ENCODE measurements at places on chromosomes 3 and 15.

DNA sequence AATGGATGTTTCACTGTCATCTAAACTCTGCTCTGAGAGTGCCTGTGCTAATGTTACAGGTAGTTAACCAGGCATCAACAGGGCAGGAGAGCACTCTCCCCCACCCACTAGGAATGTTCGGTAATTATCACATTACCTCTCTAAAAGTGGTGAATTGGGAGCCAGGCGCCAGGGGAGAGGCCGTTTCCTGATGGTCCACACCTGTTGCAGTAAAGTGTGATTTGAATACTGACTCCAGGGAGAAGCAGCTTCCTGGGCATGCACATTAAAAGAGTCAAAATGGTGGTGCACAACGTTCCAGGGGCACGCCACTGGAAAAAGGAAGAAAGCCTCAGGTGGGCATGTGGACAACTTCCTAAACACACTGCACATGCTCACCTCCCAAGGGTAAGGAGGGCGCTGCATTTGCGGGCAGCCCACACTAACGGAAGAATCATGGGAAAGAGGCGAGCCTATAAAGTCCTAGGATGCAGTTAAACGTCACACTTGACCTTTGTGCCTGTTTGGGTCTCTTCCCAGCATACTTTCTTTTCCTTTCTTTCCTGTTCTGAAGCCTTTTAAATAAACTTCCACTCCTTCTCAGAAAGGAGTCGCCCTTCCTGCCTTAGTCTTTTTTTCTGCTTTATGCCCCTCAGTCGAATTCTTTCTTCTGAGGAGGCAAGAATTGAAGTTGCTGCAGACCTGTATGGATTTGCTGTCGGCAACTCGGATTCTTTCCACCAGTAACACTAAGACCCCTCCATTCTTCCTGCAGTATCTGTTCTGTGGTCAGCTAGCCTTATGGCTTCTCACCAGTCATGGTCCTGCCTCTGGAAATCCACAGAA lies 28.9 kb upstream of the GPD1L start:
- DNase-seq: no peak

DNA sequence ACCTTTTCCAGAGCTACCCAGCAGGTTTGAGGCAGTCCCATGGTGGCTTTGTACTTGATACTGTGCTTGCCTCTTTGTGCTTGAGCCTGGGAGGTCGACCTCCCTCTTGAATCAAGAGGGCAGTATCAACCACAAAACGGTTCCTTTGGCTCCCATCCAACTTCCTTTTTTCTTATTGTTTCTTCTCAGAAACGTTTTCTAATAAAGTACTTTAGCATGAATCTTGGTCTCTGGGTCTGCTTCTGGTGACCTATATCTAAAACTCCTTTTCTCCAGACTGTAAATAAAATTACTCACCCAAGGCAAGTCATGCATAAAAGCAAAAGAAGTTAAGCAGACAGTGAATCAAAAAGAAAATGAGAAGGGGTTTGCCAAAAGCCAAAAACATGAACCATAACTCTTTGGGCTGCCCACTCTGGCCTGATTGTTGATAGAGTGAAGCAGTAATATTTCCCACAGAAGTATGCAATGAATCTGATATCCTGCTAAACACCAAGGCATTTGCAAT lies 112.2 kb upstream of the SLC4A7 start:
- DNase-seq: no peak

- no peak for DNase-seq
Measured at GRCh38 chr15:87739866-87740265, 516.7 kb downstream of the NTRK3 start.

DNA sequence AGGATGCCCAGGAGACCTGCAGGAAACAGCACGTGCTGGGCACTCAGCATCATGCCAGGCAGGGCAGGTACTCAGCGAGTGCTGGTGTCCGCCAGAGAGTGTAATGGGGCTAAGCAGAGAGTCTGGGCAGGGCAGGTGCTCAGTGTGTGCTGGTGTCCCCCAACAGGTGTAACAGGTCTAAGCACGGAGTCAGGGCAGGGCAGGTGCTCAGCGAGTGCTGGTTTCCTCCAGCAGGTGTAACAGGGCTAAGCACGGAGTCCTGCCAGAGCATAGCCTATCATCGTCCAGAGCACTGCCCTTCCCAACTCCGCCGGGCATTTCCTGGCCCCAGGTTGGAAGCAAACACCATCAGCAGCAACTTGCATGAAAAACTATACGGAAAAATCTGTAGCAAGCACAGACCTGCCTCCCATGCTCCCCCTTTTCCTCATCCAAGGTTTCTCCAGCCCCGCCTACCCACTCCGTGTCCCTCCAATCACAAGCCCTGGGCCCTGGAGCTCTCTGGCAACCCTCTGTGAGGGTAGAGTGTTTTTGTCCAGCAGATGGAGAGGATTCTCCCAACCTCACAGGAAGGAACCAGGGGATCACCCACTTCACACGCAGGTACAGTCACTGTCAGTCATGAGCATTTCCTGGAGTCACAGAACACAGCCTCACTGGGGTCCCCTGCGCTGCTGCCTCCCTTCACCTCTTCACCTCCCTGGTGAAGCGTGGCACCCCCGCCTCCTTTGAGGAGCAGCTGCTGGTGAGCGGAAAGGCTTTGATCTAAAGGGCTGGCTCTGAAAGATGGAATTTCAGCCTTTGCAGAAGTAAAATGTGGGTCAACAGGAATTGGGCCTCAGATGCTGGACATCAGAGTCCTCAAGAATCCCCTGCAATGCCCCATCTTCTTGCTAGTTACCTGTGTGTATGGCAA lies 302.5 kb downstream of the OCA2 start:
- no peak for DNase-seq

DNA sequence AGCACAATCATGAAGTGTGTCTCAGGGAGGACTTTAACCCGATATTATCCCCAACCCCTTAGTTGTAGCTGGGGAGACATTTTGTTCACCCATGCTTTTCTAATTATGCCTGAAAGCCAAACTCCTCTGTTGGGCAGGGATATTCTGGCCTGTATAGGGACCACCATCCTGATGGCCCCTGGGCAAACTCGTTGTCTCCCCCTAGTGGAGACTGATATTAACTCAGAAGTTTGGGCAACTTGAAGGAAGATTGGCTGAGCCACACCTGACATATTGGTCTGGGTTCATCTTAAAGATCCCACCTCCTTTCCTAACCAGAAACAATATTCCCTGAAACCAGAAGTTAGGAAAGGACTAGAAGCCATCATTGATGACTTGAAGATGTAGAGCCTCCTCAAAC lies 42.3 kb downstream of the TM4SF18 start:
- DNase-seq: no peak

DNA sequence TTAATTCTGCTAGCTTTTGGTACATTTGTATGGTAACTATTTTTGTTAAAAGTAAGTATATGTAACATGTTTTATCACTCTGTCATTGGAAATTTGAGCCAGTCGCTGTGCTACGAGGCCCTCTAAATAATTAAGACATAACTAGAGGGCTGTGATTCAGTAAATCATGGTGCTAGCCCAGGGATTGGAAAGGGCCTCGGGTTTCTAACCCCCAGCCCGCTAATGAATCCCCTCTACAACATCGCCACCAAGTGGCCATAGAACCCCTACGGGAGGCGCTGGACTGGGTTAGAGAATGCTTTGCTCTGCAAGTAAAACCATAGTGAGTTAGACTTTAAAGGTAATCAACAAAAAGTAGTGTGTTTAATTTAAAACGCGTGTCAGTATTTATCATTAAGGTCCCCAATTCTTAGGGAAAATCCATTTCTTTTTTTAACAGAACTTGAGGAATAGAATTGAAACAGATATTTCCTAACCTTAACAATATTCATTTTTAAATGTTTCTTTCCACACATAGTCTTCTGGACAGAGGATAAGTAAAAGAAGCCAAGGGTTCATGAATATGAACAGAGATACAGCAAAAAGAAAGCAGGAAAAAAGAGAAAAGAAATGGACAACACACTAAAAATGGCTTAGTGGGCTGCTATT lies 744.7 kb downstream of the EPHA3 start:
- DNase-seq: no peak

- DNase-seq: no peak
Measured at GRCh38 chr3:75001330-75001729, 386.9 kb upstream of the CNTN3 start.

DNA sequence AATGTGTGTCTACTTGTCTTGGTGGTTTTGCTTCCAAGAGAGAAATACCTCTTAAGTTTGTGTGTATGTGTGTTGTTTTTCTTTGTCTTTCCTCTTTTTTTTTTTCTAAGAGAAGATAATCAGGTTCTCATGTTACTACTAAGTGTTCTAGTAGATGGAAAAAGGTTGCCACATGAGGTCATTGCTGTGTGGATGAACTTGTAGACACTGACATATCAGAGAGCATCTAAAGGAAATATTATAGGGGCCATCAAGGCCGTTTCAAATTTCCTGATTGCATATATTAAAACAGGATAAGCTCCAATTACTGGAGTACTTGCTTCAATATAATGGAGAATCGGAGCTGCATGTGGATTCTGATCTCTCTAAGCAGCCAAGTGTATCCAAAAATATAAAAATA lies 747.5 kb downstream of the NR2F2 start:
- DNase-seq: no peak

- no peak for DNase-seq
Measured at GRCh38 chr15:85354461-85354860, 25.9 kb upstream of the AKAP13 start.

- no peak for DNase-seq
Measured at GRCh38 chr15:40471105-40471807, 472 bp downstream of the CHST14 start.

GRCh38 chr3:185764980-185765370 lies 59.9 kb downstream of the IGF2BP2 start:
- DNase-seq: no peak

- no peak for DNase-seq
Measured at GRCh38 chr3:73056014-73056844, 5.2 kb upstream of the EBLN2 start.

GRCh38 chr15:91793771-91794170 lies 59.7 kb upstream of the SLCO3A1 start:
- no peak for DNase-seq

DNA sequence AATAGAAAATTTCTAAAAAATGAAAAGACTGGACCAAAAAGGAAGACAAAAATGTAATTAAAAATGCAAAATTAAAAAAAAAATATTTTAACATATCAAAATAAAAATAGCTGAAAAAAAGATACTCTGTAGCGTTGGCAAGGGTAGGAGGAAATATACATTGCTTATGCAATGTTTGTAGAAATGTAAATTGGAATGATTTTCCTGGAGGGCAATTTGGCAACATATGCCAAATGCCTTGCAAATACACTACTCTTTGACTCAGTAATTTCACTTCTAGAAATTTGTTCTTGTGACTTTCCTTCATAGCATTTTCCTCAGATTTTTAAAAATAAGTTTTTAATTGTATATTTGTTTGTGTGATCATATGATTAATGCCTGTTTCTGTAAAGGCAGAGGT lies 296.6 kb downstream of the ZNF621 start:
- no peak for DNase-seq

DNA sequence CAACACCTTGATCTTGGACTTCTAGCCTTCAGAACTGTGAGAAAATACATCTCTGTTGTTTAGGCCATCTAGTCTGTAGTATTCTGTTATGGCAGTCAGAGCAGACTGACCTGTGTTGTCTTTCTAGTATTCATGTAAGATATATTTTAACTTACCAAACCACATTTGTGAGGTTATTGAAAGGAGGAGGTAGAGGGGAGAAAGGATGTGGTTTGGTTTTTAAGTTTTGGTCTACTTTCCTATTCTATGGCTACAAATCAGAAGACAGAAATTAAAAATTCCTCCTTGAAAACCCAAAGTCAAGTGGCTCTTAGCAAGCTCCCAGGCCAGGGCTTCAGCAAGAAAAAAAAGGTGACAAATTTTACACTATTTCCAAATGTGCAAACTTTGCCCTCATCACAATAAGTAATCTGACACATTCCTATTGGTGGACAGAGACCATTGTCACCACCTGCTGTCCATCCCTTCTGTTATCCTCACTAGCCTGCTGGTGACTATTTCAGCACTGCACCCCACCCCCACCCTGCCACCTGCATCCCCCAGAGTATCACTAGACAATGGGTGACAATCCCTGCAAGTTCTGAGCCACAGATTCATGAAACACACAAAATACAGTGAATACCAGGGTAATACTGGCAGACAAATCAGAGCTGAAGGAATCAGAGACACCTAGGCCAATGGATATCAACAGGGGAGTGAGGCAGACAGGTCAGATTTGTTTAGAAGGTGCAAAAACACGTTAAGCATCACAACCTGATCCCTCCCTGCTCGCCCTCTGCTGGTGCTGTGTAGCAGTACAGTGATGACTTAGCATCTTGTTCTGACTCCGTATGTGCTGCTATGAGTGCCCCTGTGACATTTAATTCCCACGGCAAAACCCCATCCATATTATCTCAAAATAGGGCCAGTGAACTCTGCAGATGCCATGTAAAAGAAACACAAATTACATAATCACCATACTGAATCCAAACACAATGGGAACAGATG lies 79.0 kb upstream of the DCLK3 start:
- no peak for DNase-seq

GRCh38 chr15:60525341-60526039 lies 46.5 kb upstream of the ICE2 start:
- DNase-seq: no peak

DNA sequence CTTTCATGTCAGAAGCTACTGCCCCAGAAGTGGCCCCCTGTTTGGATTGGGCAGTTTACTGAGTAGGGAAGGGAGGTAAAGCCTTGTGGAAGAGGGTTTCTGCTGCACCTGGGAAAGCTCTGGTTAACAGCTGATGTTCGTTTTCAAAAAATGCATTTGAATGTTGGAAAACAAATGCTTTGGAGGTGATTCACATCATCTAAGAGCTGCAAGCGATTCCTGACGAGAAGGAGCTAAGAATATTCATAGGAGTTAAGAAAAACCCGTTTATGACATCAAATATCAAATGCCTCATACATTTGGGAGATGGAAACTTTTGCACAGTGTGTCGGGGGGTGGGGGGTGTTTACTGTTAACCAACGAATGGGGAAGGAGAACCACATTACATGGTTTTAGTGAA lies 183.8 kb upstream of the NR2F2 start:
- no peak for DNase-seq

- DNase-seq: no peak
Measured at GRCh38 chr3:15325228-15325627, 7.2 kb downstream of the SH3BP5 start.

DNA sequence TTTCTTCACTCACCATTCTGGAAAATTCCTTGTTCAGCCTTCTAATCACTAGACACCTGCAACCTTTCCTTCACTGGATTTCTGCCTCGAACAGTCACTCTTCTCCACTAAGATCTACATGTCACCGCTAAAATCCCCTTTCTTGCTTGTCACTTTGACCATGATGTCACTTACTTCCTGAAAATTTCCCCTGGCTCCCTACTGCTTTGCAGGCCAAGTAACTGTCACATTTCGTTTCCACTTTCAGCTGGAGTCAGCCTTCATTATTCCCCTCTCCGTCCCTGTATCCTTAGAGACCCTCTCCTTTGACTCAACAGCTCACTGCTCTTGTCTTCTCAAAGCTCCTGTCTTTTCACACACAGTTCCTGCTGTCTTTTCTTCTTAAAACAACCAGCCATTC lies 15.9 kb downstream of the CHL1 start:
- DNase-seq: no peak

- DNase-seq: no peak
Measured at GRCh38 chr15:91961357-91961756, 107.8 kb downstream of the SLCO3A1 start.

DNA sequence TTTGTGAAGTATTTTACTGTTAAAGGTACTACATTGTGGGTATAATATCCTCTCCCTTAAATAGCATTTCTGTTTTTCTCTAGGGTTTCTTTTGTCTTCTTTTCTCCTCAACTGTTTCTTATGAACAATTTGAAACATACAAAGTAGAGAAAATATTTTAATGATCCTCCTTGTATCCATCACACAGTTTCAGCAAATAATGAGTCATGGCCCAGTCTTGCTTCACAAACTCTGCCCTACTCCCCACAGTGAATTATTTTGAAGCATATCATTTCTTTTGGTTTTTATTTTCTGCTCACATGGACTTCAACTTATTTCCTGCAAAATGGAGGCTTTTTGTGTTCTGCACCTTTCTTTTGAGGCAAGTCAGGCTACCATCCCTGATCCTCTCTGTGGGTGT lies 6.1 kb upstream of the SCAANT1 start:
- no peak for DNase-seq
